ENCODE measurements at places on chromosomes 7 and 10.

GRCh38 chr7:3043544-3044371 lies at the start of gene CARD11:
Gene CARD11 (minus strand): TSS chr7:3043867. CDS start chr7:2958506, 85,361 bp downstream.
- peaks cover 20% of the 10 kb centered on the region for H3K4me1 ChIP-seq
- peak within 1 kb of the TSS; percentile 70 for H3K27ac ChIP-seq
- DNase-seq, result peak; percentile 83
- peak within 1 kb of the TSS; percentile 70 for H3K4me3 ChIP-seq
- no peaks in the 10 kb centered on the region for H3K36me3 ChIP-seq
- no peaks in the 10 kb centered on the region for H3K27me3 ChIP-seq

GRCh38 chr7:96017877-96018276 lies 245.5 kb downstream of the DYNC1I1 start:
- no peak overlapping the region for H3K4me3 ChIP-seq
- no peak for DNase-seq
- H3K27ac ChIP-seq, result no peak overlapping the region
- H3K36me3 ChIP-seq, result no peaks in the 10 kb centered on the region
- no peaks in the 10 kb centered on the region for H3K27me3 ChIP-seq

- no peaks in the 10 kb centered on the region for H3K36me3 ChIP-seq
- H3K27me3 ChIP-seq, result no peaks in the 10 kb centered on the region
- H3K4me1 ChIP-seq, result no peaks in the 10 kb centered on the region
- DNase-seq, result no peak
- no peak overlapping the region for H3K27ac ChIP-seq
Observed at GRCh38 chr7:40747856-40748255, 613.1 kb downstream of the SUGCT start.

DNA sequence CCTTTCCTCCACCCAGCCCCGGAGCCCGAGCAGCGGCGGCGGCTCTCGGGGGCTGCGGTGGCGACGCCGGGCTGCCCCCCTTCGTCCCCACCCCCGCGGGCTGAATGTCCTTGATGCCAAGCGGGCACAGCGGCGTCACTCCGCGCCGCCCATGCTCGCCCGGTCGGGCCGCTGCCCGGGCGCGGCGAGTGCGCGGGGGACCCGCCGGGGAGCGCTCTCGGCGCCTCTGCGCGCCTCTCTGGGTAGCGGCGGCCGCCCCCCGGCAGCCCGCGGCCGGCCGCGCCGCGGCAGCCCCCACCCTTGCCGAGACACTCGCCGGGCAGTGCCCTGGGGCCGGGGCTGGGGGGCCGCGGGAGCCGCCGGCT lies 433 bp upstream of the PLXNA4 start:
- H3K27me3 ChIP-seq, result peaks cover 62% of the 10 kb centered on the region
- no peak overlapping the region for H3K27ac ChIP-seq
- no peaks in the 10 kb centered on the region for H3K4me1 ChIP-seq
- H3K36me3 ChIP-seq, result no peaks in the 10 kb centered on the region
- DNase-seq, result no peak

DNA sequence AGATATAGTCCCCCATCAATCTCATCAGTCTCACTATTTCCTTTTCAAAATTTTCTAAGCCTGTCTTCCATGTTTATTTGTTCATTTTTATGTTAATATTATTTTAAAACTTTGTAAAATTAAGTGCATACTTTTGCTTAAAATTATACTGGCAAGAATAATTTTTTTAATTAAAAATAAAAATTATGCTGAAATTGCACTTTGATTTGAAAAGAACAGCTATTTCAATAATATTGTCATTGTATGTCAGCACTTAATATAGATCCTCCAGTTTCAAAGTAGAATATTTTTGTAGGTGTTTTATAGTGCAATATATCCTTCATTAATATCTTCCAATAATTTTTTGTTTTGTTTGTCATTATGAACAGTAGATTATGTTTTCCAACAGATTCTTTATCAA lies 99.0 kb upstream of the MAGI2 start:
- H3K27ac ChIP-seq, result no peak overlapping the region
- no peaks in the 10 kb centered on the region for H3K36me3 ChIP-seq
- H3K4me1 ChIP-seq, result no peaks in the 10 kb centered on the region
- no peaks in the 10 kb centered on the region for H3K27me3 ChIP-seq
- DNase-seq, result no peak

DNA sequence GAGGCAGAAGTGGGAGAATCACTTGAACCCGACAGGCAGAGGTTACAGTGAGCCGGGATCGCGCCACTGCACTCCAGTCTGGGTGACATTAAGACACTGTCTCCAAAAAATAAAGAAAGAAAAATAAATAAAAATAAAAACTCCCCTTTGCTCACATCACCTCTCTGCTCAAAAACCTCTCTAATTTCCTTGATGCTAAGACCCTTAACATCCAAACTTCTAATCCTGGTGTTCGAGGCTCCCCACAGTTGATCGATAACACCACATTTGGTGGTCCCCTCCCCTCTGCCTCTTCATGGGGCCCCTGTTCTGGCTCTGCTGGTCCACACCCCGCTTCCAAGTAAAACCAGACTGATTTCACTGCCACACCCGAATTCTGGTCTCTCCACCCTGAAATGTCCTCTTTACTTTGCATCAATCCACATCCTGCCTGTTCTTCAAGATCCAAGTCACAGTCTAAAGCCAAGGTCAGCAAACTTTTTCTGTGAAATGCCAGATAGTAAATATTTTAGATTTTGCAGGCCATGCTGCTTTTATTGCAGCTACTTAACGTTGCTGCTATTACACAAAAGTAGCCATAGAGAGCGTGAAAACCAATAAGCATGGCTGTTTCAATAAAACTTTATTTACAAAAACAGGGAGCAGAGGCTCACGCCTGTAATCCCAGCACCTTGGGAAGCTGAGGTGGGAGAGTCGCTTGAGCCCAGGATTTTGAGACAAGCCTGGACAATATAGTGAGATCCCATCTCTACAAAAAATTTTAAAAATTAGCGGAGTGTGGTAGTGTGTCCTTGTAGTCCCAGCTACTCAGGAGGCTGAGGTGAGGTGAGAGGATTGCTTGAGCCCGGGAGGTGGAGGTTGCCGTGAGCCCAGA lies 11.8 kb downstream of the MOSPD3 start:
- H3K36me3 ChIP-seq, result peaks cover 56% of the 10 kb centered on the region
- peak overlapping the region; percentile 22 for H3K27ac ChIP-seq
- H3K4me1 ChIP-seq, result peaks cover 44% of the 10 kb centered on the region
- H3K27me3 ChIP-seq, result no peaks in the 10 kb centered on the region
- no peak overlapping the region for H3K4me3 ChIP-seq
- DNase-seq, result peak; percentile 69

- H3K27ac ChIP-seq, result no peak overlapping the region
- H3K4me1 ChIP-seq, result no peaks in the 10 kb centered on the region
- no peak overlapping the region for H3K4me3 ChIP-seq
- H3K36me3 ChIP-seq, result no peaks in the 10 kb centered on the region
- peaks cover 7% of the 10 kb centered on the region for H3K27me3 ChIP-seq
Observed at GRCh38 chr10:103853428-103854264, 1.7 kb downstream of the SH3PXD2A start.

- no peaks in the 10 kb centered on the region for H3K27me3 ChIP-seq
- no peaks in the 10 kb centered on the region for H3K4me1 ChIP-seq
- no peak overlapping the region for H3K27ac ChIP-seq
- H3K36me3 ChIP-seq, result peaks cover 10% of the 10 kb centered on the region
- DNase-seq, result no peak
Observed at GRCh38 chr10:116960066-116960776, 44.8 kb downstream of the SHTN1 start.

DNA sequence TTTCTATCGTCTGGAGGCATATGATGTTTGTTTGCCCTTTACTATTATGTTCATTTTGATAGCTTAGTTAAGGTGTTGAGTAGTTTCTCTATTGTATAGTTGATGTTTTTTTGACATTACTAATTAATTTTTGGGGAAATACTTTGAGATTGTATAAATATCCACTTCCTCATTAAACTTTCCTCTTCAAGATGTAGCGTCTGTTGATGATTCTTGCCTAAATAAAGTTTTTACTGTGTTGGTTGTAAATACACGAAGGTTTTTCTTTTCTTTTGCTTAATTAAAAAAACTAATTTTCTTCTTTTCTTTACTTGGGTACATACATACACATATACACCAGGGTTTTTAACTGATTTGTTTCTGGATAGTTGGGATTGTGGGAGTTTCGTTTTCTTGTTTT lies 8.5 kb downstream of the KMT2E start:
- H3K27ac ChIP-seq, result no peak overlapping the region
- H3K4me1 ChIP-seq, result peaks cover 24% of the 10 kb centered on the region
- 0 out of 3 replicates have a peak, but pooled peaks cover 6% of the 10 kb centered on the region for H3K36me3 ChIP-seq
- H3K27me3 ChIP-seq, result no peaks in the 10 kb centered on the region
- H3K4me3 ChIP-seq, result no peak overlapping the region

GRCh38 chr10:607545-608185 lies 81.8 kb downstream of the DIP2C start:
- H3K27me3 ChIP-seq, result peaks cover 33% of the 10 kb centered on the region
- no peak overlapping the region for H3K27ac ChIP-seq
- H3K4me3 ChIP-seq, result no peak overlapping the region
- H3K4me1 ChIP-seq, result no peaks in the 10 kb centered on the region
- no peaks in the 10 kb centered on the region for H3K36me3 ChIP-seq

- DNase-seq, result no peak
- H3K27me3 ChIP-seq, result peaks cover 77% of the 10 kb centered on the region
- H3K27ac ChIP-seq, result no peak overlapping the region
- no peak overlapping the region for H3K4me3 ChIP-seq
- H3K4me1 ChIP-seq, result peaks cover 6% of the 10 kb centered on the region
Observed at GRCh38 chr7:76252021-76252420, 50.3 kb downstream of the SRRM3 start.

DNA sequence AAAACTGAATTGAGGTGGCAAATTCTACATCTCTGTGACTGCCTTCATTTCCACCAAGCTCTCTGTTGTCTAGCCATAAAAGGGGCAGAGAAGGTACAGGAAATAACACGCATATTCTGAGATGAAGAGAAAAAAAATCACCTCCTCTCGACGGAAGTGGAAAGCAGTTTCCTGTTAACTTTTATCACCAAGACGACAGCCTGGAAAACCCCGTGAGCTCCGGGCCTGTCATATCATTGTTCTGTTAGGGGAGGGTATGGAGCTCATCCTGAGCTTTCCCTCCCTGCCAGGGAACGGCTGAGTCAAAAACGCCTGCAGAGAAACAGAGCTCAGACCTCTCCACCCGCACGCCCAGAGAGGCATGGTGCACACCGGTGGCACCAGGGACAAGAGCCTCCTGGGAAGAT lies 200.3 kb downstream of the PRPF18 start:
- H3K36me3 ChIP-seq, result no peaks in the 10 kb centered on the region
- no peaks in the 10 kb centered on the region for H3K4me1 ChIP-seq
- peaks cover 16% of the 10 kb centered on the region for H3K27me3 ChIP-seq
- H3K4me3 ChIP-seq, result no peak overlapping the region
- no peak for DNase-seq

GRCh38 chr7:16261100-16261499 lies 160.2 kb downstream of the CRPPA start:
- no peaks in the 10 kb centered on the region for H3K27me3 ChIP-seq
- peaks cover 27% of the 10 kb centered on the region for H3K4me1 ChIP-seq
- H3K27ac ChIP-seq, result peak overlapping the region; percentile 93
- H3K4me3 ChIP-seq, result 0 out of 2 replicates have a peak overlapping the region, but pooled peaks have one; percentile 49
- DNase-seq, result no peak

- DNase-seq, result no peak
- H3K4me1 ChIP-seq, result no peaks in the 10 kb centered on the region
- H3K27me3 ChIP-seq, result peaks cover 7% of the 10 kb centered on the region
- no peak overlapping the region for H3K27ac ChIP-seq
Observed at GRCh38 chr7:112370436-112370835, 79.8 kb upstream of the IFRD1 start.

DNA sequence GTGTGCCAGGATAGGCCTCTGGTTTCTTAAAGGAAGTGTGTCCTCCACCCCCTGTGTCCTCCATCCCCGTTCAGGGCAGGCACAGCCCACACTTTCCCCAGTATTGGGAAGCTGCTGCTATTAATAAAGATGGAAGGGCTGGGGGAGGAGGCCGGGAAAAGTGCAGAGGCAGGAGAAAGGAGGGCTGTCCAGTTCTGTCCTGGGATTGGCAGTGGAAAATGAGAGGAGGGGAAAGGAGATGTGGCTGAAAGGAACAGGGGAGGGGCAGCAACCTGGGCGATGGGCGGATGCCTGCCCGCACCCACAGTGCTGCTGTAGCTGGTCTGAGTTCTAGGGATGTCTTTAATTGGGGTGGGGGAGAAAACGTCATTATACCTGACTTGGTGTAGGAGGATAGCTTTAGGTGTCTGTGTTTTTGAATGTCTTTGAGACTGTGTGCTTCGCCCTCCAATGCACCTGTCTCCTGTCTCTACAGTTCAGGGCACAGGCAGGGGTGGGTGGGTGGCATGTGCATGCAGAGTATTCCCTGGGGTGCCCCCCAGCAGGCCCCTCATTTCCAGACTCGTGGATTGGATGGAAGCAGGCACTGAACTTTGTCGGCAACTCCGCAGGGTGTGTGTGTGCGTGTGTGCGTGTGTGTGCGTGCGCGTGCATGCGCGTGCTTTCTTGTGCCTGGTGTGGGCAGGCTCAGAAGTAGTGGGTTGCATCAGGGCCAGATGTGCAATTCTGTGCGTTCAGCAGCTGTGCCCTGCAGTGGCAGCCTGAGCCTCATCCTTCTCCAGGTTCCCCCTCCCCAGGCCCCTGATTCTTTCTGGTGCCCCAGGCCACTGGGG lies 2.5 kb downstream of the TRIM8 start:
- no peaks in the 10 kb centered on the region for H3K27me3 ChIP-seq
- DNase-seq, result no peak
- H3K4me1 ChIP-seq, result peaks cover 3% of the 10 kb centered on the region
- H3K27ac ChIP-seq, result peak overlapping the region; percentile 89
- peak overlapping the region; percentile 78 for H3K4me3 ChIP-seq
- peaks cover 7% of the 10 kb centered on the region for H3K36me3 ChIP-seq

GRCh38 chr10:102457591-102458150 lies 6.3 kb upstream of the C10orf95 start:
- H3K4me3 ChIP-seq, result no peak overlapping the region
- H3K27me3 ChIP-seq, result no peaks in the 10 kb centered on the region
- H3K4me1 ChIP-seq, result peaks cover 23% of the 10 kb centered on the region

DNA sequence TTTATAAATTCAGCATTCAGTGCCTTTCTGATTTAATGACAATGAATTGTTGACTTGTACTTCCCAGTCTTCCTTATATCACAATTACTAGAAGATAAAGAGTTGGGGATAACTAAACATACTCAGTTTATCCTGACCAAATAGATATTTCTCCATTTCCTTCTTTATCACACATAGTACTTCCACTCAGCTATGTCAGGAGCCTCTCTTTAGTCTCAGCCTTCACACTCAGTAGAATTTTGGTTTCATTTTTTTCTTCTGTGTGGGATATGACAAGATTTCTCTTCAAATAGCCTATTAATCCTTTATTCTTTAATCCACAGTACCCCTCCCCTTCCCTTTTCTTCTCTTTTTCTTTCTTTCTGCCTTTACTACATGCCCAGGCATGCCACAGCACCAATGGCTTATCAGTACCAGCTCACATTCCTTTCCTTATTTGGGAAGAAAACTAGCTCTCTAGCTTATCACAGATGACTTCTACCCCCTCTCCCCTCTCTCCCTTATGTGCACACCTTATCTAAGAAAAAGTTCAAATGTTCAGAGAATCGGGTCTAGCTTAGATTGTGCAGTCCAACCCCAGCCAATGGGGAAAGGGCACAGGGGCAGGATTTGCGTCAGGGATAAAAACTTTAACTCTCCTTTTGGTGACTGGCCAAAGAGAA lies 109.0 kb downstream of the PHF14 start:
- H3K27me3 ChIP-seq, result no peaks in the 10 kb centered on the region
- H3K4me3 ChIP-seq, result no peak overlapping the region
- no peak overlapping the region for H3K27ac ChIP-seq
- peak; percentile 6 for DNase-seq
- no peaks in the 10 kb centered on the region for H3K36me3 ChIP-seq
- H3K4me1 ChIP-seq, result no peaks in the 10 kb centered on the region

- no peaks in the 10 kb centered on the region for H3K4me1 ChIP-seq
- H3K27me3 ChIP-seq, result no peaks in the 10 kb centered on the region
Observed at GRCh38 chr10:23088609-23089008, 6.8 kb upstream of the MSRB2 start.

GRCh38 chr10:28171468-28172222 lies 131.2 kb downstream of the MPP7 start:
- H3K27ac ChIP-seq, result no peak overlapping the region
- no peak overlapping the region for H3K4me3 ChIP-seq
- no peak for DNase-seq
- H3K27me3 ChIP-seq, result no peaks in the 10 kb centered on the region

GRCh38 chr10:97883092-97883485 lies 33.4 kb downstream of the GOLGA7B start:
- H3K4me3 ChIP-seq, result no peak overlapping the region
- no peaks in the 10 kb centered on the region for H3K36me3 ChIP-seq
